Activated CD4-positive, alpha-beta T cell treated with anti-CD3 and anti-CD28 coated beads for 1 hour (primary cell): ENCODE measurements at places on chromosomes 12 and 14.

DNA sequence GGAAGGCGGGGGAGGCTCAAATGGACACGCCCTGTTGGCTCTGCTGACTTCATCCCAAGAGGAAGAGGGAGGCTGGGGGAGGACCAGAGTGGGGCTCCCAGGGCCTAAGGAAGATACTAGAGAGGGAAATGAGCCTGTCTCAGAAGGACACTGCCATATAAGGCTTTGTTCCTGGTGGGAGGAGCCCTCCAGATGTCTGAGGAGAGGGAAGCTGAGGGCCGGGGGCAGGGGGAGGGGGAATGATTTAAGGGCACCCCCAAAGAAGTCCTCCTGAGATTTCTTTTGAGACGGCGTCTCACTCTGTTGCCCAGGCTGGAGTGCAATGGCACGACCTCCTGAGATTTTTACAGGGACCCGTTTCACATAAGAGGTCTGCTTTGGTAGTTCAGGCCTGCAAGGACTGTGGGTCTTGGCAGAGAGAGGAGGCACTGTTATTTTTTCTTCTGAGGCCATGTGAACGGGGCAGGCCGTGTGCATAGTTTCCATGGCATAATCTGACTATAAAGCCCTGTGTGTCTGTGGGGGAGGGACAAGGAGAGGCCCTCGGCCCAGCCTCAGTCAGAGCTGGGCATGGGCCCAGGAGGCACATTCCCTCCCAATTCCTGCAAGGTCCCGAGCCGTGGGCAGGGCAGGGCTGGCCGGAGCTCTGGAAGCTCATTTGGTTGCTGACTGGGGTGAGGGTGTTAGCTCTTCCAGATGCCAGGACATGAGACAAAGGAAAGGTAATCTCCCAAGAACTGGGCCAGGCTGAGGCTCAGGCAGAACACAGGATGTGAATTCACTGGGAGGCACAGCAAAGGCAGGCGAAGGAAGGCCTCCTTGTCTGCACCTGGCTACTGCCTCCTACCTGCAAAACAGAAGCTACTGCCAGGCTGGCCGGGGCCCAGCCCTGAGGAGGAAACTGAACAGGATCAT, 22.2 kb upstream of the PLEKHG3 start:
- no peak for DNase-seq

DNA sequence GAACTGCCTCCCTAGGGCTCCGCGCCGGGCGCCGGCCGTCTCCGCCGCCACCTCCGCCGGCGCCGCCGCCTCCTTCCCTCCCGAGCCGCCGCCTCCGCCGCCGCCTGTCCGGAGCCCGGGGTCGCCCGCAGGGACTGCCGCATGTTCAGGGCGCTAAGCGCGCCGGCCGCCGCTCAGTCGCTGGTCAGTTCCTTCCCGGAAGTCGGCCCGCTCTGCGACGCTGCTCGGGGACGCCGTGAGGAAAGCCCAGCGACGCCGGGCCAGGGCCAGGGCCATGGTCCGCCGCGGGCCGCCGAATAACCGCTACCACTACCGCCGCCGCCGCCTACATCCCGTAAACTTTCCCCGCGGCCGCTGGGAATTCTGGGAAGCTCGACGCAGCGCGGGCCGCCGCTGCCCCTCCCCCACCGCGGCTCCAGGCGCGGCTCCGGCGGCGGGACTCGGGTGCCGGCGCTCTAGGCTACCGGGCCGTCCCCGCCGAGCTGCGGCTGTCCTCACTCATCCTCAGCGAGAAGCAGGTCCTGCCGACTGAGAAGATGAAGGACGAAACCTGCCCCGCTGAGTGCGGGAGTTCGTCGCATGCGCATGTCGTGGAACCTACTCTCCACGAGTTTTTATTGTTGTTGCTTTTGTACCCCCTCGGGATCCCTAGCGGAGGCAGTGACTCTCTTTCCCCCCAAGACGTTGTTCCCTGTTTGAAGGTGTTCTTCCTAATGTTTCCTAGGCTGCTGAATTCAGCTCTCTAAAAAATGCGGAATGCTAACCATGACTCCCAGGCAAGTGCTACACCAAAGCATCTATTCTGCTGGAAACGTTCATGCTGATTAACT, at the start of gene SAV1:
Gene SAV1 (minus strand): TSS at position 311 of the 830 bp plus-strand sequence. CDS start 339 bp downstream, outside the sequence.
- peak; percentile 19 for DNase-seq

GRCh38 chr12:56571121-56571520, 49.5 kb downstream of the RBMS2 start:
- no peak for DNase-seq

DNA sequence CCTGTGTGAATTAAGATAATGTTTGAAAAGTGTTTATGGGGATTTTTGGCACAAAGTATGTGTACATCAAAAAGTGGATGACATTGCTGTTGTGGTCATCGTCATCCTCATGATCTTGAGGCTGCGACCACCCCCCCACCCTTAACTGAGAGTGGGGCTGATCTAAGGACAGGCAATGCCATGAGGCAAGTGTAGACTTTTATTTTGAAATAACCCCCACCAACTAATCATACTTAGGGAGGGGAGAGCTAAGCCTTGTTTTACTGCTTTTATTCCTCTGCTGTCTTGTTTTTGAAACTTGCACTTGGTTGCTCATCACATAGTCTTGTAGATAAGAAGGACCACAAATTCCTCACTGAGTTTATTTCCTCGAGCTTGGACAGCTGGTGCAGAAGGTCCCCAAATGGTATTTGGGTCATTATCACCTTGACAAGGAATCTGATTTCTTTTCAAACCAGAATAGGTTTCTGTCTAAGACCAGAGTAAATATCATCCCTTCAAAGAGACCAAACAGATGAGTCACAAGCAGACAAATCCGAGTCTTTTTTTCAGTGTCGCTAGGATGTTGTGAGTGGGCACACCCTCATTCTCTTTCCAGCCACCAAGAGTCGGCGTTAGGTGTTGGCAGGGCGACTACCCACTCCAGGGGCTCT, 23.9 kb upstream of the SMOC1 start:
- no peak for DNase-seq

DNA sequence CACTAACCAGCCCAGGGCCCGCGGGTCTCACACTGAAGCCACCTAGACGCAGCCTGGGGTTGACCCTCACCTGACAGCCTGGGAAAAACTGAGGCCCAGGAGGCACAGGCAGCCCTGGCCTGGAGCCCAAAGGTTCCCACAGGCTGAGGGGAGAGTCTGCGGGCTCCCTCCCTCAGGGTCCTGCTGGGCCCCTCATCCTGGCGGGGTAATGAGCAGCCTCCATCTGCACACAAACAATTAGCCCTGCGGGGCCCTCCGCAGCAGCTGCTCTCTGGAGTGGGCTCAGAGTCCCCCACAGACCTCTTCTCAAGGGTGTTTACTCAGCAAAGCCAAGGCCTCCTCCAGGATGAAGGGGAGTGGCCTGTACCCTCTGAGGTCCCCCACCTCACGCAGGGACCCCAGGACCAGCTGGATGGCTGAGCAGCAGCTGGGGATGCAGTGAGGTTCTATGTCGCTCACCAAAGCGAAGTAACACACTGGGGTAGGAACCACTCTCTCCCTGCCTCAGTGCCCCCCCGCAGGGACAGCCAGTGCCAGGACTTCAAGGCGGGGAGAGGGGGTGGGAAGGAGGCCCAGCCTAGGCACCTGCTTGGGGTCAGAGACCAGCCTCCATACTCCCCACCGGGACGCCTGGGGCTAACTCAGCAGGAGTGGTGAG, 7.3 kb downstream of the AKT1 start:
- no peak for DNase-seq

DNA sequence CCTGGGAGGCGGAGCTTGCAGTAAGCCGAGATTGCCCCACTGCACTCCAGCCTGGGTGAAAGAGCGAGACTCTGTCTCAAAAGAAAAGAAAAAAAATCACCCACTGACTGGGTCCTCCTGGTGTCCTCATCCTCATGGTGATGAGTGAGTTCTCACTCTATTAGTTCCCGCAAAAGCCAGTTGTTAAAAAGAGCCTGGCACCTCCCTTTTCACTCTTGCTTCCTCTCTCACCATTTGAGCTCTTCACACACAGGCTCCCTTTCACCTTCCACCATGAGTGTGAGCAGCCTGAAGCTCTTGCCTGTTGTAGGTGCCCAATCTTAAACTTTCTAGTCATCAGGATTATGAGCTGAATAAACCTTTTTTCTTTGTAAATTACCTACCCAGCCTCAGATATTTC, 176.4 kb downstream of the SLC38A4 start:
- no peak for DNase-seq

GRCh38 chr14:60514378-60514740, 5.4 kb downstream of the SIX6 start:
- DNase-seq: no peak

GRCh38 chr12:59927032-59927431, 331.2 kb downstream of the SLC16A7 start:
- DNase-seq: no peak

DNA sequence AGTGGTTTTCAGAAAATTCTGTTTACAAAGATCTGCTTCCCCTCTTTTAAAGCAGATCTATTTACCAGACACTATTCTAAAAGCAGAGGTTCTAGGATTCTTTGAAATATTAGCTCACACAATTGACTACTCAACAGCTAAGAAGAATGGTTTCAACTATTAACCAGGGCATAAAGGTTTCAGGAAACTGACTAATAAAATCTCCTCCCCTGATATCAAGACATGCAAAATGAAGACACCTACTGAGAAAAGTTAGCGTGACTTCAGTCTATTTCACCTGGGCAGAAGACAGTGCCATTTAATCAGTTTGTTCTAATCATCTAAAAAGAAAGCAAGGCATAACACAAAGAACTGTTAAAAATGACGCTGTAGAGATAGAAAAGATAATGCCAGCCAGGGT, 22.2 kb downstream of the DAD1 start:
- no peak for DNase-seq

- DNase-seq: peak; percentile 52
Observed at GRCh38 chr12:45730348-45731189, 1.1 kb downstream of the ARID2 start.

DNA sequence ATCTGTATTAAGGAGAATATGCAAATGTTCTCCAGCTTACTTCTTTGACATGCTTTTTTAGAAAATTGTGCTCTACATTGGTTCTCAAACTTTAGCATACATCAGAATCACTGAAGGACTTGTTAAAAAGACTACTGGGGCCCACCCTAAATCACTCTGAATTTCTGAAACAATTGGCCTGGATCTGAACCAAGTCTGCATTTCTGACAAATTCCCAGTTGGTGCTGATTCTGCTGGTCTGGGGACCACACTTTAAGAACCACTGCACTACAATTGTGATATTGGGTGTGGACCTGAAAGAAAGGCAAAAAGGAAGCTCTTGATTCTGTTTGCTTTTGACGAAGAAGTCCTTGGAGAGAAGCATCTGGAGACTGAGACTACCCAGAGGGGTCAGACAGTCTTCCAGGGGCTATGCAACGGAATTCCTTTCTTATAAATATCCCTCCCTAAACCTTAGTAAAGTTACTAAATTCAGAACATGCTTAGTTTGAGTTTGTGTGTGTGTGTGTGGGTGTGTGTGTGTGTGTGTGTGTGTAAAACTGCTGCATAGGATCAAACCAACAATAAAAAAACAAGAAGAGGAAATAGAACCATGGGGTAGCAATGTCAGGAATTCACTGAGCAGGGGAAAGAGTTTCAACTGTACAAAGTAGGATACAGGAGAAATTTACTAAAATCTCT, 36.8 kb downstream of the EAPP start:
- DNase-seq: no peak

DNA sequence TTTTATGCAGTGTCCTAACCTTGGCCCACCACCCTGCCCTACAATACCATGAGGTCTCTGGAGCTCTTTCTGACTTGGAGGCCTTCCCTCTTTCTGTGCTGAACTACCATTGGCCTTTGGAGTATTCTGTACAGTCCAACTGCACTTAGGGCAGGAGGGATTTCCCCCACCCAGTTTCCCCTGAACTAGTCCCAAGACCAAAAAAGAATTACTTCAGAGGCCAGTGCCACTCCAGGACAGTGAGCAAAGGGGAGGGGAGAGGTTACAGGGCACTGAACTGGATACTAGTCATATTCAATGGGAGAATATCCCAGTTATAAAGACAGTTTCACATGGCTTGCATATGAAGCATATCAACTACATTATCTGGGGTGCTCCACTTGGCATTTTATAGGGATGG, 6.1 kb downstream of the SLCO1A2 start:
- DNase-seq: no peak

DNA sequence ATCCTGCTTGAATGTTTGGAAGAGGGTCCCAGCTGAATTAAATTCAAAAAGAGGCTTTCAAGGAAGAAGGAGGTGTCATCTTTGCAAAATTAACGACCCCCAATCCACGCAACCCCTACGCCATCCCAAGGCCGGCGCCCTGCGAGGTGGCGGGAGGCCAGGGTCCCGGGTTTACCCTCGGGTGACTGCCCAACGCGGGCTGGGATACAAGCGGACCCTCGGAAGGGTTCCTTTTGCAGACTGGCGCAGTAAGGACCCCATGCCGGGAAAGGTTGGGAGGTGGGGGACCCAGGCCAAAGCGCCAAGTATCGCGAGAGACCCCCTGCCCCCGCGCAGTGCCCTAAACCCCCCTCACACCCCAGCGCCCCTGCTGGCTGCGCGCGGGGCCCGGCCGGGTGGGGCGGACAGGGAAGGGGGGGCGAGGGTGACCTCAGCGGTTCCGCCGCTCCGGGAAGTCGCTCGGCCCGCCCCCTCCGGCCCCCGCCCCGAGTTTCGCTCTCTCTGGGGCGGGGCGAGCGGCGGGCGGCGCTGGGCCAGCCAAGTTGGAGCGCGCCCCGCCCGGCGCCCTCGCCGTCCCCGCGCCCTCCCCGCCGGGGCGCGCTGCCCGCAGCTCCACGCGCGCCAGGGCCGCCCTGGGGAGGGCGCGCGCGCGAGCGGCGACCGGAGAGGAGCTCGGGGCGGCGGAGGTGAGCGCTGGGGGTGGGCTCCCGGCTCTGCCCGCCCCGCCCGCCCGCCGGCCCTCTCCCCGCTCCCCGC, 708 bp upstream of the ZBTB42 start:
- peak; percentile 79 for DNase-seq

GRCh38 chr12:1643905-1644533, 15.0 kb downstream of the WNT5B start:
- no peak for DNase-seq

DNA sequence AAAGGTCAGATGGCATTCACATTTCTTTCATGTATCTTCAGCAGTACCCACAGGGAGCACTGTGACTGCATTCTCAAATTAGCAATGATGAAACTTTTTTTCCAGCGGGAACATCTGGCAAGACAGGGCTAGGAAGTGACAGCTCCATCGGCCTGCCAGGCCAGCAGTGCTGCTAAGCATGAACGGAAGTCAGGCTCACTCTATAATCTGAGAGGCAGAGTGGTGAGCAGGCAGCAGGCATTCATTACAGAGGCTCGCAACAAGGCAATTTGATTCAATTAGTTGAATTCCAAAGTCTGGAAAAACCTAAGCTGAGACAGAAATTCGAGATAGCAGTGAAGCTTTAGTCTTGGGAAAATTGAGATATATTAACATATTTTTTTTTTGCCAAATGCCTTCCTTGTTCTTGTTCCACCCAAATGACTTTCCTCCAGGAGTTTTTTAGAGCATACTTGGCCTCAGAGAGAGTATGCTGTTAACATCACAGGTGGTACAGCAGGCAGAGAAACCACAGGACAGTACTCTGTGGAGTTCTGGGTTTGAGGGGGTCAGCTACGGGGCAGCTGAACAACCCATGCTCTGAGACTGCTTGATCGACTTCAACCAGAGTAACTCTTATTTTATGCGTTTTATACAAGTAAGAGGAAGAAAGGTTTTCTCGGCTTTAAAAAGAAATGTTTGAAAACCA, 414.9 kb downstream of the APAF1 start:
- no peak for DNase-seq

- DNase-seq: no peak
Observed at GRCh38 chr12:79266343-79267144, 402.0 kb downstream of the SYT1 start.
